Right renal cortex interstitium (tissue), 3 donors: ENCODE measurements at places on chromosomes 7 and 10. TPM values are rescaled to one million over a fixed set of nuclear protein-coding genes. Genes with fewer than 3 reads are reported as not detected.

DNA sequence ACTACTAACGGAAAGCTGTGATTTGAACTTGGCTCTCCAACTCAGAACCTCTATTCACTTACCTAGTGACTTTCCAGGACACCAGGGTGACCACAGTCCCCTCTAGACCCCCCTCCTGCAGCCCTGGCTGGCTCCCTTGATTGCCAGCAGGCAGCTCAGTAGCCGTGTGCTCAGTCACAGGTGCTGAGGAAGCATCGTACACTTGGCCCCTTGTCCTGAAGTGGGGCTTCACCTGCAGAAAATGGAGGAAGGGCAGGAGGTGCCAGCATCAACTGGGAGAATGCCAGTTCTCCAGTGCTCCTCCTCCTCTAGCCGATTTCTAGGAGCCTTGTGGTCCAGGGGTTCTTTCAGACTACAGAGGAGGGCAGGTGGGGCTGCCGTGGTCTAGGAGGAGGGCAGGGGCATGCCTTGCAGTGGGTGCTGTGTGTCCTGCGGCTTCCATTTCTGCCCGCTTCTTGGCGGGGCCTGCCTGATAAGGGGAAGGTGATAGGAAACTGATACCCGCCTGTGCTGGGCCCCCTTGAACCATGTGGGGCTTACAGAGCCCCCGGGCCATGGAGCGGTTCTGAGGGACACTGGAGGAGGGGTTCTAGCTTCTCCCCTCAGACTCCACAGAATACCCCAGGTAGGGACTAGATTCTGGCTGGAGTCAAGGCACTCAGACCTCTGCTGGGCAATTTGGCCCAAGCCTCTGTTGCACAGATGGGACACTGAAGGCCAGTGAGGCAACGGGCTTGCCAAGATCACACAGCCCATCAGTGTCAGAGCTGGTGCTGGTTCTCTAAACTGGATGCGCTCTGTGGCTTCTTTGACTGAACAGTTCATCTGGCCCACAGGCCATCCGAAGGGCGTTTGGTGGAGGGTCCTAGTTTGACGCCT, 14.0 kb downstream of the FAM241B start:
- no peak for DNase-seq

- DNase-seq: no peak
Measured at GRCh38 chr10:29714096-29714874, 79.5 kb upstream of the SVIL start.

DNA sequence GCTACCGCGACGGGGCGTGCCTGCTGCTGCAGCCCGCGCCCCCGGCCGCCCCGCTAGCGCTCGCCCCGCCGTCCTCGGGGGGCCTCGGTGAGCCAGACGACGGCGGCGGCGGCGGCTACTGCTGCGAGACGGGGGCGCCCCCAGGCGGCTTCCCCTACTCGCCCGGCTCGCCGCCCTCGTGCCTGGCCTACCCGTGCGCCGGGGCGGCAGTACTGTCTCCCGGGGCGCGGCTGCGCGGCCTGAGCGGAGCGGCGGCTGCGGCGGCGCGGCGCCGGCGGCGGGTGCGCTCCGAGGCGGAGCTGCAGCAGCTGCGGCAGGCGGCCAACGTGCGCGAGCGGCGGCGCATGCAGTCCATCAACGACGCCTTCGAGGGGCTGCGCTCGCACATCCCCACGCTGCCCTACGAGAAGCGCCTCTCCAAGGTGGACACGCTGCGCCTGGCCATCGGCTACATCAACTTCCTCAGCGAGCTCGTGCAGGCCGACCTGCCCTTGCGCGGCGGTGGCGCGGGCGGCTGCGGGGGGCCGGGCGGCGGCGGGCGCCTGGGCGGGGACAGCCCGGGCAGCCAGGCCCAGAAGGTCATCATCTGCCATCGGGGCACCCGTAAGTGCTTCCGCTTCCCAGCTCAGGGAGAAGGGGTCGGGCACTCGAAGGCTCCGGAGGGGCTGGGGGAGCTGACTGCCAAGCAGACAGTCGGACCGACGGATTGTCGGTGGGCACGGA, 761 bp downstream of the PTF1A start:
- DNase-seq: no peak

- no peak for DNase-seq
Measured at GRCh38 chr10:103278862-103279298, 1.9 kb downstream of the INA start.

GRCh38 chr10:63227207-63227895, 94.2 kb downstream of the NRBF2 start:
- no peak for DNase-seq

DNA sequence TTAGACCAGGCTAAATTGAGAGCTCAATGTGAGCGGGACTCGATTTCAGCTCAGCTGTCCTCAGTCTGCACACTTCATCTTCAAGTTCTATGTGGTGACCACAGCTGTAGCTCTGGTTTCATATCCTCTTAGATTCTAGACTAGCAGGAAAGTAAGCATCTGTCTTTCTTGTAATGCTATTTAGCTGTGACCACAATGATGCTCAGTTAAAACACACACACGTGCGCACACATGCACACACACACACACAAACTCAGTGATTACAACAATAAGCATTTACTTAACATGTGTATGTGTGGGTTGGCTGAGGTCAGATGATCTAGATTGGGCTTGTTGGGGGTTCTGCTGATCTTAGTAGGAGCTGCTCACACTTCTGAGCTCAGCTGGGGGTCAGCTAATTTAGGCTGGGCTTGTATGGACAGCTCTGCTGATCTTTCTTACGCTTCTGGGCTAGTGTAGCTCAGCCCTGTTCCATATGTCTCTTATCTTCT, 82.5 kb downstream of the ZNF365 start:
- DNase-seq: no peak

Gene POLR2J
- polyA plus RNA-seq: 25.4 TPM

Gene ZNF804B
- polyA plus RNA-seq: 0.28 TPM
